ENCODE measurements at places on chromosomes 5 and 9. TPM values are rescaled to one million over a fixed set of nuclear protein-coding genes. Genes with fewer than 3 reads are reported as not detected.

Gene PCDHB5
- total RNA-seq: 7.5 TPM

Gene LRRC19
- 14.8 TPM for total RNA-seq

DNA sequence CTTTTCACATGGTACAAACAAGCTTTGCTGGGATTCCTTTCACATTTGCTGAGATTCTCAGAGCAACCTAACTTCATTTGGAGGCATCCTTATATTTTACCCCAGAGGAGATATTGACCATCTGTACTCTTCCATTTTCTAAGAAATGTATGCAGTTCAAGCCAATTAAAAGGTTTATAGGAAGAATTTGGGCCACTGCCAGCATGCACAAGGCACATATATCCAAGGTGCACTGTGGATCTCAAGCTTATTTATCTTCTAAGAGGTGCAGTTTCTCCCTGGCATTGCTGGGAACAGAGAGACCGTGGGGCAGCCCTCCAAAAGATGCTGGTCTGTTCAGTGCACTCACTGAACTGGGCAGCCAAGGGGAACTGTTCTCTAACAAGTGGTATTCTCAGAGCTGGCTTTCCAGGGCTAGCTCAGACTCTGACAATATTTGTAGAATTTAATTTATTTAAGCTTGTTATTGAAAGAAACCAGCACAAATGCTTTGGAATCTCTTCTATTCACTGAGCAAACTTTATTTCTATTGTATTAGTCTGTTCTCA is 213.3 kb downstream of the TENT4A start:
- no peak overlapping the region for H3K27ac ChIP-seq
- no peak for DNase-seq
- H3K36me3 ChIP-seq: no peaks in the 10 kb centered on the region
- no peaks in the 10 kb centered on the region for H3K27me3 ChIP-seq
- H3K4me1 ChIP-seq: no peaks in the 10 kb centered on the region

- H3K27ac ChIP-seq: no peak overlapping the region
- H3K4me1 ChIP-seq: peaks cover 13% of the 10 kb centered on the region
- no peak for DNase-seq
Observed at GRCh38 chr5:32297181-32298058, 15.3 kb downstream of the MTMR12 start.

GRCh38 chr5:157295247-157295646 is 29.3 kb downstream of the CYFIP2 start:
- no peak for DNase-seq
- peaks cover 25% of the 10 kb centered on the region for H3K4me1 ChIP-seq
- peaks cover 11% of the 10 kb centered on the region for H3K36me3 ChIP-seq
- H3K27ac ChIP-seq: no peak overlapping the region
- no peak overlapping the region for H3K4me3 ChIP-seq
